ENCODE measurements at places on chromosomes 2 and 18. TPM values are rescaled to one million over a fixed set of nuclear protein-coding genes. Genes with fewer than 3 reads are reported as not detected.

IL36G gene
- total RNA-seq = not detected

VWA3B gene
- total RNA-seq = not detected

ALK gene
- 0.26 TPM for total RNA-seq

MBOAT2 gene
- 44.0 TPM for total RNA-seq

DNA sequence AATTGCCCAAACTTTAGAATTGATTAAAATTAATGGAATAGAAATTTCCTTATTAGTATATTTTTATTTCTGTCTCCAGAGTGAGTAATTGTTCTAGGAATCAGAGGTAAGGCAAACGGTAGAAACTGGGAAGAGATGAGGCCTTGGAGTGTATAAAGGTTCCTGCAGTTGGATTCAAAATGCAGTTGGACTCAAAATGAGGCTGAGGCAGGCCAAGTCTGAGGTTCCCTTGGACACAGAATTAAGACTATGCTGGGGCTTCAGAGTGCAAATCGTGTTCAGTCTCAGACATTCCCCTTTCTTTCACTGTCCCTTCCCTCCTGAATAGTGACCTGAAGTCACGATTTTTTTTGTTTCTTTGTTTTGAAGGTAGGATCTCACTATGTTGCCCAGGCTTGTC is 746.9 kb upstream of the NRXN1 start:
- no peak for DNase-seq

GRCh38 chr2:26184555-26185303 is 11.8 kb downstream of the GAREM2 start:
- DNase-seq = no peak

EPHA4 gene
- 28.1 TPM for total RNA-seq

GRCh38 chr2:82342356-82342755 is 2037.8 kb upstream of the LRRTM1 start:
- DNase-seq = no peak

GRCh38 chr18:63099091-63099840 is 220.3 kb downstream of the BCL2 start:
- no peak for DNase-seq

GRCh38 chr2:117855886-117856285 is 41.4 kb downstream of the DDX18 start:
- no peak for DNase-seq

CDKL4 gene
- 0.10 TPM for total RNA-seq

- DNase-seq = no peak
These were observed 455.9 kb upstream of the HS6ST1 start for GRCh38 chr2:128774320-128775216.

DNA sequence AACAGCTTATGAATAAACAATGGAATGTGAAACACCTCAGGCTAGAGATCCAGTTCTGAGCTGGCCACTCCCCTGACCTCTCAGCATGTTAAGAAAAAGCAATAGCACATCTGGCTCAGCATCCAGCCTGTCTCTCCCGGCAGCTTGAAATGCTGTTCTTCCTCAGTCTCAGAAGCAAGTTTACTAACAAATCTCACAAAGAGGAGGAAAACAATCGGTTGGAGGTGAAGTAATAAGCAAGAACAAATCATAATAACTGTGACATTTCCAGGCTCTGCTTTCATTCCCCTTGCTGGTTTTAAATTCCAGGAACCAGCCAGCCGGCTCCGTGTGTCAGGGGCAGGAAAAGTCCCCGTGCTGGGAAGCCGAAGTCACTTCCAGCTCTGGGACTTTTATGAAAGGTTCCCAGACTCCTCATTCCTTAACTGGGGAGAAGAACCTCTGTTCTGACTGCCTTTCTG is 133.9 kb upstream of the ARL4C start:
- no peak for DNase-seq

CAVIN2 gene
- total RNA-seq = 177 TPM

- DNase-seq = no peak
These were observed 91.9 kb downstream of the EPHA4 start for GRCh38 chr2:221480163-221480562.

- peak; percentile 24 for DNase-seq
These were observed 26.9 kb downstream of the C18orf63 start for GRCh38 chr18:74342416-74343043.

- DNase-seq = no peak
These were observed 893.1 kb upstream of the CELF4 start for GRCh38 chr18:38458698-38459097.

DNA sequence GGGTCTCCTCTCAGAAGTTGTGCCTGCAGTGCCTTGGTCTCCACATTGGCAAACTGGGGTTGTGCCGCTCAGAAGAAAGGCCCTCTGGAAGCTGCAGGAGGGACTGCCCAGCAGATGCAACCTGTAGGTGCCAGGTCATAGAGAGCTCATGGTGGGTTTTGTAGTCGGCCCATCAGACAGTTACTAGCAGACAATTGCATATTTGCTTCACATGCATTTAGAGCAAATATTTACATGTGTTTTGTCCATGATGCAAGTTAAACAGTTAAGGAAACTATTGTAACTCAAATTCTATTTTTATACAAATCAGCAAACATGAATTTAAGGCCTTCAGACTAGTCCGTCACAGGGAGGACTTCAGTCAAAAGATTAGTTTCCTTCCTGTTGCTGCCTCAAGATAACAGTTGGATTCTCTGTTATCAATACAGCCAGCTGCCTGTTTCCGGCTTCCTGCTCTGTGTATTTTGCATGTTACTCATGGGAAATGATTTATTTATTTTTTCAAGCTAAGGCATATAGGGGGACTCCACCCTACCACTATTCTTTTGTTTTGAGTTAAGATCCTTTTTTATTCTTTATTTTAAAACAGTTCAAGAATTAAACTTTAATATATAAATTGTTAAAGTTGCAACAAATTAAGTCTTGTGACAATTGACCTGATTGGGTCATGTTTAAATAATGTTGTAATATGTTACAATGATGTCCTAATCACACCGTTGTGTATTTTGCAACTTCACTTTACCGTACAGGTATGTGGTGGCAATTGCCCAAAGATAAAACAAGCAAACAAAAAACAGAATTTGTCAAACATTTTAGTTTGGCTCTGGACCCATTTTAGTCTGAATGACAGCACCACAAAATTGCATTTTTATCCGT is 133.5 kb downstream of the SPTBN1 start:
- peak; percentile 60 for DNase-seq

POTEJ gene
- not detected for total RNA-seq

GRCh38 chr2:204021290-204022081 is 84.9 kb downstream of the ICOS start:
- DNase-seq = no peak

DNA sequence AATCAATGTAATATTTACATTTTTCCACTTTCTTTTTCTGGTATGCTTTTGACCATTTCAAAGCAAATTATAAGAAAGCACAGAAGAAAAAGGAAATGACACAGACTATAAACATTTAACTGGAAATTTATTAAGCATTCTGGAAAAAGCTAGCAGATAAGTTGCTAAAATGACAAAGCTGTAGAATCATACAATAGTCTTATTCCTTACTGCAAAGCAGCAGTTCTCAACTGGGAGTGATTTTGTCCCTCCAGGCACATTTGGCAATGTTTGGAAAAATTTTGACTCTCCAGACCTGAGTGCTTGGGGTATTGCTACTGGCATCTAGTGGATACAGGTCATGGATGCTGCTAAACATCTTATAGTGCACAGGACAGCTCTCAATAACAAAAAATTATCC is 75.1 kb downstream of the MBD5 start:
- DNase-seq = peak; percentile 2

DNA sequence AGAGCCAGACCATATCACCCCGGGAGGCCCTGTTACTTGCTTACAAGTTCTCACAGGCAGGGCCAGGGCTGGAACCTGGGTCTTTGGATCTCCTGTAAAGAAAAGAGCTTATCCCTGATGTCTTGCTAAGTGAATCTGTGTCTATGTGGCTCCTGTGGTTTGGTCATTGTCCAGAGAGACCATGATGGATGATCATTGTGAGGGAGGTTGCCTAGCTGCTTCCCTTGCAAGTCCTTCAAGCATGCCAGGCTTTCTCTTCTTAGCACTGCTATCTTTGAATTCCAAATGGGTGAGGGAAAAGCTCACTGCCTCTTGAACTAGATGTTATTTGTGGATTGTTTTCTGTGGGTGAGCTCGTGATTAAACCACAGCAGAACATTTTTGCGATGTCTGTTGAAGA is 151.6 kb downstream of the FSHR start:
- no peak for DNase-seq

GKN2 gene
- 0.24 TPM for total RNA-seq

DNA sequence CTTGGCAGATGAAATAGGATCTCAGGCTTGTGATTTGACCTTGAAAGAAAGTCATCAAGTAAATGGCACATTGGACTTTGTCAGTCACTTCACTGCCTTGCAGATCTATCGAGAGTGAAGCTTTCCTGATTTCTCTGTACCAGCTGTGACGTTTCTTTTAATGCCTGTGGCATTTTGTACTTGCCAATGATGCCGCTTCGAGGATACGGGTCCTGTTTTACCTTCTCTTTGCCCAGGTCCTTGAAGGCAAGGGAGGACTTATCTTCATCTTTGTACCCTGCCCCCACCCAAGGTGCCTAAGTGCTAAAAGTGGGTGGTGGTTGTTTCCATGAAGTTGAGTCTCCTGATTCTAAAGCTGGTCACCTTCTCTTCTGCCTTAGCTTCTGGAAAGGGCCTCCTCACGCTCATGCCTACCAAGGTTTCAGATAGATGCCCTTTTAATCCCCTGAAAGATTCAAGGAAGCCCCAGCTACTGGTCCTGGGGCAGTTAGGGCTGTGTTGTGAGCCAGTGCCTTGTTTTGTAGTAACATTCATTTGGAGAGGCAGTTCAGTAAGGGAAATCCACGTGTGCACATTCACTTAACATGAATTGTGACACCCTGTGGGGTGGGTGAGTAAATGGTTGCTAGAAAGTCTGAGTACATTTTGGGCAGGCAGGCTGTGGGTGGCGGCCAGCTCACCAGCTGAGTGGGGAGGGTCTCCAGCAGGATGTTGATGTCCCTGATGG is 6.1 kb downstream of the LBH start:
- DNase-seq = no peak

RAB27B gene
- total RNA-seq = 9.9 TPM

GRCh38 chr2:32865399-32866068 is 81.2 kb upstream of the LTBP1 start:
- DNase-seq = peak; percentile 88

GAD1 gene
- 9.9 TPM for total RNA-seq

DNA sequence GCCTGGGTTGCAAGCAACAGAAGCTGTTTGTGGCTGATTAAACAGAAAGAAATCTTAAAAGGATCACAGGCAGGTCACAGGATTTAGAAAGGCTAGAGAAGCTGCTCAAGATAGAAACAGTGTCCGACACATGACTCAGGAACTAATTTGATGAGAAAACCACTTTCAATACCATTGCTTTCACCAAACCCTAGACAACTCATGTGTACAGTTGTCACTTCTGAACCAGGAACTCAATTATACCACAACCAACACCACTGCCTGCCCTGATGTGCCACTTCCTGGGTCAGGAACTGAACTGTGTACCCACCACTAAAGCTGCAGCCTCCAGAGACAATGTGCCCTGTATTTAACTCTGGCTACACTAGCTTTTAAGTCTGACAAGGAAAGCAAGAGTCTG is 56.0 kb downstream of the TMEM247 start:
- no peak for DNase-seq

- no peak for DNase-seq
These were observed 154.1 kb downstream of the DPP4 start for GRCh38 chr2:161919873-161920272.

ZC3H15 gene
- total RNA-seq = 120 TPM

DNA sequence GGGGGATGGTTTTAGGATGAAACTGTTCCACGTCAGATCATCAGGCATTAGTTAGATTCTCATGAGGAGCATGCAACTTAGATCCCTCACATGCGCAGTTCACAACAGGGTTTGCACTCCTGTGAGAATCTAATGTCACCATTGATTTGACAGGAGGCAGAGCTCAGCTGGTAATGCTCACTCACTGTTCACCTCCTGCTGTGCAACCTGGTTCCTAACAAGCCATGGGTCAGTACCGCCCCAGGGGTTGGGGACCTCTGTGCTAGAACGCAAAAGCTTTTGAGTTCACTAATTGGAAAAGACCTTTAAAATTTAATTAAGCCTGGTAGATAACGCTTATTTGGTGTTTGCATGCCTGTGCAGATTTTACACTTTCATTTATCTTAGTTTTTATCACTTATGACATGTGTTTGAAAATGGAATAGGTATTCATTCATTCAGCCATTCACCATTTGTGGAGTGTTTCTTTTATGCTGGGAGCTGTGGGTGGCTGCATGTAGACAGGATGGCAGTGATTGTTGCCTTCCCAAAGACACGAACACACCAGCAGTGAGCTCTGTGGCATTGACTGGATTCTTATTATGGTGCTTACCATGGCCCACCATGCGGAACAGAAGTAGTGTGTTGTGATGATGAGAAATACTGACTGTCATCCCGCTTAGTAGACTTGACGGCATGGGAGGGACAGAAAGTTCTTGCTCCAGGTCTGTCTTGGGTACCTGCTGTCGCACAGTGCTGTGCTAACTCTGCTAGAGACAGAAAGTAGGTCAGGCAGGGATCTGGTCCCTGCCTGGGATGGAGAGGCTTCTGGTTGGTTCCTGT is 6.4 kb downstream of the RAB31 start:
- no peak for DNase-seq

CTAGE1 gene
- not detected for total RNA-seq

HOXD12 gene
- not detected for total RNA-seq

DNA sequence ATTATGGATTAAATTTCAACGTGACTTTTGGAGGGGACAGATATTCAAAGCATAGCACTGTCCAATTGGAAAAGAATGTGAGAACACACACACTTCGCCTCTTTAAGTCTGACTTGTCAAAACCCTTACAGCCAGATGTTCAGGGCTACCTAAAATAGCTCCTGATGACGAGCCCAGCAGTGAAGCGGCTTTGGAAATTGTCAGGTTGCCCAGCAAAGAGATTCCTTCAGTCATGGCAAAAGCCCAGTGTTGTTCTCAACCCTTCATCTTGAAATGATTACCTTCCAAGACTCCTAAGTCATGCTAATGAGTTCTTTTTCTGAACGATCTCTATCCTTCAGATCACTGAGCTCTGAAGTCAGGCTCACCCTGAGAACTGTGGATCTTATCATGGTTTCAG is 436.6 kb downstream of the LRATD1 start:
- no peak for DNase-seq

GRCh38 chr2:159129824-159130223 is 156.7 kb downstream of the WDSUB1 start:
- DNase-seq = no peak

ADD2 gene
- total RNA-seq = 50.5 TPM

DNA sequence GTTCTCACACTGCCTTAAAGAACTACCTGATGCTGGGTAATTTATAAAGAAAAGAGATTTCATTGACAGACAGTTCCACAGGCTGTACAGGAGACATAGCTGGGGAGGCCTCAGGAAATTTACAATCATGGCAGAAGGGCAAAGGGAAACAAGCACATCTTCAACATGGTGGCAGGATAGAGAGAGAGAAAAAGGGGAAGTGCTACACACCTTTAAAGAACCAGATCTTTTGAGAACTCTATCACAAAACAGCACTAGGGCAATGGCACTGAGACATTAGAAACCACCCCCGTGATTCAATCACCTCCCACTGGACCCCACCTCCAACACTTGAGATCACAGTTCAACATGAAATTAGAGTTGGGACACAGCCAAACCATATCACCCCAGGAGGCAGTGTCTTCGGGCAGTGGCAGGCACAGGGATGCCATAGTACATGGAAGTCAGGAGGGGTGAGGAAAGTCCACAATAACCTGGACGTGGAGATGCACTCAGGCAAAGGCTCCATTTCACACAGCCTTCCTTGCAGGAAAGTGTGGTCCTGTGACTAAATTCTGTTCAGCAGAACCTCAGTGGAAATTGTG is 120.4 kb upstream of the SERPINE2 start:
- no peak for DNase-seq

- DNase-seq = no peak
These were observed 87.1 kb downstream of the NDUFA10 start for GRCh38 chr2:239937866-239938640.

Data from A172 (cell line).